ENCODE measurements at places on chromosomes 12 and 14.

- DNase-seq: no peak
Observed at GRCh38 chr14:61280092-61280525, 1.0 kb downstream of the TMEM30B start.

- DNase-seq: no peak
Observed at GRCh38 chr12:14854586-14855183, 11.4 kb upstream of the ART4 start.

GRCh38 chr12:117861691-117862090, 107.1 kb downstream of the KSR2 start:
- DNase-seq: no peak

DNA sequence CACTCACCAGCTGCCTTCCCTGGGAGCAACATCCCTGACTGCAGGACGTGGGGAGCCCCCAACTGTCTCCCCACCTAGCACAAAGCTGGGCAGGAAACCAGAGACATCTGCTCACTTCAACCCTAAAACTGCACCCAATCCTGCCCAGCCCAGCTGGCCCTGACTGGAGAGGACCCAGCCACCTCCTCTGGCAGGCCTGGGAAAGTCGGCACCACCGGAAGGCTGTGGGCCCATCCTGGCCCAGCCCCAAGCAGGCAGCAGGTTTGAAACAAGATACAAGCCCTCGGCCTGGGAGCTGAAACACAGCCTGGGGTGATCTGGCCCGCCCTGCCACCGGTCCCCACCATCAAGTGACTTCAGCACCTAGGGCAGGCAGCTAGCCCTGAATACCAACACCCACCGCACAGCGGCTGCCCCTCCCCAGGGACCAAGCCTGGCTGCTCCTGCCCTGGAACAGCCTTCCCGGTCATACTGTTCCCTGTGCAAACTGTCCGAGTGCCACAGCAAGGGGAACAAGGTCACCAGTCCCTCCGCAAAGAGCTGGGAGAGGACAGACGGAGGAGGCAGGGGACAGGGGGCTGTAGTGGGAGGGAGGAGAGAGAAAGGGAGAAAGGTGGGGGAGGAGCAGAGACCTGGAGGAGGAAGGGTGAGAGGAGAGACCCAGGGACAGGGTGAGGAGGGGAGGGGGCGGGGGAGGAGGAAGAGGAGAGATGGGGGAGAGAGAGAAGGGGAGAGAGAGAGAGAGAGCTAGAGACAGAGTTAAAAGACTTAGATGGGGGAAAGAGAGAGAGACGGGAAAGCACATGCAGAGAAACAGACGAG, 115.7 kb downstream of the RFLNA start:
- DNase-seq: no peak

GRCh38 chr12:59695379-59695778, 99.5 kb downstream of the SLC16A7 start:
- DNase-seq: no peak

- DNase-seq: no peak
Observed at GRCh38 chr12:131241517-131241916, 287.8 kb downstream of the ADGRD1 start.

DNA sequence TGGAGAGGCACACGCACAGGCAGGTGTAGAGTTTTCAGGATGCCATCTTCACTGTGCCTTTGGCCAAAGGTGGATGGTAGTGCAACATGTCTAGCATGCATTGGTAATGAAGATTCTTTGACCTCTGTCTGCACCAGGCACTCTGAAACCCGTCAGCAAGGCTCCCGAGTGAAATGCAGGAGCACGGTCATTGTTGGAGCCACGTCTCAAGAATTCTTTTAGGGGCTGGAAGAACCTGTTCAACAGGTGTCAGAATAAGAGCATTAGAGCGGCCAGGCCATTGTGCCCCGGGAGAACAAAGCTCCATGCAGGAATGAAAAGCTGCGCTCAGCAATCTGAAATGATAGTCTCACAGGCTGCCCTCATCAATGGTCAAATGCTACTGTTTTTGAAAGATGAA, 40.2 kb upstream of the DICER1 start:
- no peak for DNase-seq

- DNase-seq: no peak
Observed at GRCh38 chr12:111363578-111363977, 5.3 kb downstream of the PHETA1 start.

DNA sequence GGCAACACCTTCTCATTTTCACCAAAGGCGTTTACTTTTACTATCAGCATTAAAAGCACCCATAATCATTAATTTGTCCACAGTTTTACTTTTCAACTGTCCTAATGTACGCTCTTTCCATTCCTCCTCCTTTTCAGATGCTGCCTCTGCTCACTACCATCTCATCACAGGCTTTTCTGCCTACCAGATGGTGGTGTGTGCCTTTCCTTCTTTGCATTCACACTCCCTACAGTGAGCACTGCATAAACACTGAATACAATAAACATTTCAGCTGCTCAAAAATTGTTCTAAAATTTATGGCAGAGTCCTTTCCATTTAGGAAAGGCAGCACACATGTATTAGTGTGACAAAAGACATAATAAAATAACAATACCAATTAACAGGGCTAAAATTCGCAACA, 435.7 kb downstream of the GXYLT1 start:
- no peak for DNase-seq

DNA sequence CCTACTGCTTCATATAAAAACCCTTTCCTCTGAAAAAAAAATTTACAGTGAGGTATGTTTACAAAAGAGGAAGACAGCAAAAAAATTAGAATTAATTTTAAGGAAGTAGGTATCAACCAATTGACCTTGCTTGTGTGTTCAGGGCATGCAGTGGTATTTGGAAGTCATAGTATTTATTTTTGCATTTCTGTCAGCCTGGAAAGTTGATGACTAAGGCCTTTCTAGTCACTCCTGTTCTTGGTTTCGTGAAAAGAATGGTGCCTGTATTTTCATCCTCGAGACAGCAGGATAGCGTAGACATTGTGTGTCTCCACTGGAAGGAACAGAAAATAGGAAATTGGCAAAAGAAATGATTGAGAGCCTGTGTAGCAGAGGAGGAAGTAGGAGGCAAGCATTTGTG, 24.5 kb downstream of the SLC16A7 start:
- no peak for DNase-seq

- DNase-seq: no peak
Observed at GRCh38 chr12:10361622-10362021, 28.2 kb downstream of the KLRK1 start.

GRCh38 chr14:70685474-70686197, 43.9 kb downstream of the TTC9 start:
- no peak for DNase-seq

- no peak for DNase-seq
Observed at GRCh38 chr12:42145197-42145549, 499 bp upstream of the GXYLT1 start.

GRCh38 chr12:116759783-116760621, 21.9 kb downstream of the RNFT2 start:
- DNase-seq: no peak

- DNase-seq: no peak
Observed at GRCh38 chr14:65287264-65288131, 125.0 kb upstream of the FUT8 start.

- DNase-seq: no peak
Observed at GRCh38 chr12:22043943-22044342, 2.1 kb upstream of the CMAS start.

GRCh38 chr14:76672123-76672522, 89.1 kb upstream of the VASH1 start:
- no peak for DNase-seq

DNA sequence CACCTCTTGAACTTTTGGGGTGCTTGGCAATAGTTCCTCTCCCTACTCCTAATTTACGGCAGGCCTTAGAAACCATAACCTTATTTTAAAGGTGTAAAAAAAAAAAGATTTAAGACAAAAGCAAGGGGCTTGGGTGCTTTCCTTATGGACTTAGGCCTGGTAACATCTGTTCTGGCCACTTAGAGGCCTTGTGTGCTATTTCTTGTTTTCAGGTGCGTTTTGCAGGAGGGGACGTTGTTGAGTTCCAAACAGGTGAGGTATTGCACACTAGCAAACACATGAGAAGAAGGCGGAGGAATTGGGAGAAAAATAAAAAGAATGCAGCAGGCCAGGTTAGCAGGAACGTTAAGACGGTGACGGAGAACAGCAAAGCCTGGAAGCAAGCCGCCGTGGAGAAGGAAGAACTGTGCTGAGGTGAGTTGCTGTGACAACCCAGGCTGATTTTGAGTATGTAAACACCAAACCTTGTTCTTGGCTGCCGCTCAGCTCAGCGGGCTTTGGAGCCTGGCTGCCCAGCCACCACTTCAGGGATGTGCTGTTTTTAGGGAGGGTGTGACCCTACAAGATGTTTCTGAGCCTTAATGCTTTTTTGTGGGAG, 17.3 kb downstream of the EMG1 start:
- no peak for DNase-seq

DNA sequence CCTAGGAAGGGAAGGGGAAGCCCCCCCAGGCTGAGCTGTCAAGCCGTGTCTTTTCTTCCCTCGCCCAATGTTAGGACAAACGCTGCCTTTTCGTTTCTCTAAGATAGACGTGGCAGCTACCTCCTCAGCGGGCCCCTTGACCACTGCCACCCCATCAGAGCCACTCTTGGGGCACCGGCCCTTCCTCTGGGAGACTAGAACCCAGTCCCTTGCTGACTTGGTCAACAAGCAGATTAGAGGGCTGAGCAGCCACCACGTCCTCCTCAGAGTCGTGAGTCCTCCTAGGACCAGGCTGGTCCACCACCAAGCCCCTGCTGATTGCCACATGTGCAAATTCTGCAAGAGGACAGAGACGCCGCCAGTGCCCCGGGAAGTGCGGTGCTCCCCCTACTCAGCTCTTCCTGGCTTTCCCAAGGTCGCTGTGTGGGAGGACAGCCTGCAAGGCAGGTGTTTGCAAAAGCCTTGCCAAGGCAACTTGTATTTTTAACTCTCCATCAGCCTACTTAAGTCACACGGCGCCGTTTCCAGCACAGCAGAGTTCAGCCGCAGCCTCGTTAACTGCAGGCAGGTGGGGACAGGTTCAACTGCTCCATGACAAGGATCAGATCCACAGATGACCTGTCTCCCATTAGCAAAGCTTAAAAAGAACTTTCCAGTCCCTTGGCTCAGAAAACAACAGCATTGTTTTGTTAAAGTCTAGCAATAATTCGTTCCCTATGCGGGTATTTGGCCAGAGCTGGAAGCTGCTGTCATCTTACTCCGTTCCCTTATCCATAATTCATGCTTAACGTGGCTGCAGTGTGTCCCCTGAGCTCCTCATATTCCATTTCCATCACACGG, 65.6 kb downstream of the TESC start:
- DNase-seq: no peak

- DNase-seq: no peak
Observed at GRCh38 chr14:21302013-21302835, 22.3 kb downstream of the RPGRIP1 start.

- DNase-seq: no peak
Observed at GRCh38 chr12:89593873-89594272, 68.0 kb upstream of the POC1B start.

- no peak for DNase-seq
Observed at GRCh38 chr12:80199931-80200330, 100.6 kb downstream of the OTOGL start.

DNA sequence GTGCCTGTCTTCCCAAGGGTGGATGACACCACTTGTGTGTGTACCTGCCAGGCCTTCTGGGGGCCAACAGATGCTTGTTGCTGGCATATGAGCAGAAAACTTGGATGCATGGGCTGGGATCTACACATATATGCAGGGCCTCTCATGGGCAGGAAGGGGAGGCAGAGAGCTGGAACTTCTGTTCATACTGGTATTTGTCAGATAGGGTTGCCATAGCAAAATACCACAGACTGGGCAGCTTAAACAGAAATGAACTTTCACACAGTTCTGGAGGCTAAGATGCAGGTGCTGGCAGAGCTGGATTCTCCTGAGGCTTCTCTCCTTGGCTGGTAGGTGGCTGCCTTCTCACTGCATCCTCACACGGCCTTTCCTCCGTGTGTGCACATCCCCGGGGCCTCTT, 121.8 kb downstream of the SUDS3 start:
- DNase-seq: no peak

- DNase-seq: no peak
Observed at GRCh38 chr12:1870086-1870485, 48.4 kb downstream of the CACNA2D4 start.

DNA sequence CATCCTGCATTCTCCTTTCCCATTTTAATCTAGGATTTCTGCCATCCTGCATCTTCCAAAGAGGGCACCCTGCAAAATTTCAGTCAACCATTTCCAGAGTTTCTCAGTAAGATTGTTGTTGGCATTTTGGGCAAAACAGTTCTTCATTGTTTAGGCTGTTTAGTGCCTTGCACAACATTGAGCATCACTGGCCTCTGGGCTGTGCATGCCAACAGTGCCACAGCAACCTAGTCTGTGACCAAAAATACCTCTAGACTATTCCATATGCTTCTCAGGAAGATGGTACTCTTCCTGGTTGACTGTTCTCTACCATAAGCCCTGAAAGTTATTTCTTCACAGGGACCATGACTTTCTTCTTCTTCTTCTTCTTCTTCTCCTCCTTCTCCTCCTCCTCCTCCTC, 32.5 kb upstream of the ISM2 start:
- DNase-seq: no peak

DNA sequence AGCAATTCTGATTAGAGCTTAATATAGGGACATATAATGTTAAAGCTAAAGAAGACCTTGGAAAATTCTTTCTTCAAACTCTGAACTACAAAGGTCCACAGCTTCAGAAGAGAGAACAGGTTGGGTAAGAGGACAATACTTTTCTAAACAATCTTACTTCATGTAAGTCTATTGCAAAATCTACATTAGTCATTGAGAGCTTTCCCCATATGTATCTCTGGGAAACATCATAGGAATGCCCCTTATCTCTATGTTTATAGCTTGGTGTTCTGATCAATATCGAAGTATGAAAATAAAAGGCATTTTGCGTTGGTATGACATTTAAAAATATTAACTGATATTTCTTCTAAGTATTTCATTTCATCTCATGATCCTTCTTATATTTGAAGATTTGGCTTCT, 962.6 kb downstream of the AACS start:
- no peak for DNase-seq

- no peak for DNase-seq
Observed at GRCh38 chr12:71999795-72000194, 61.1 kb downstream of the TPH2 start.

Measured in NCI-H1436 treated with DMSO at 0.1 percent for 48 hours (cell line).